CD8-positive, alpha-beta T cell (primary cell): ENCODE measurements at places on chromosomes 16 and 17.

DNA sequence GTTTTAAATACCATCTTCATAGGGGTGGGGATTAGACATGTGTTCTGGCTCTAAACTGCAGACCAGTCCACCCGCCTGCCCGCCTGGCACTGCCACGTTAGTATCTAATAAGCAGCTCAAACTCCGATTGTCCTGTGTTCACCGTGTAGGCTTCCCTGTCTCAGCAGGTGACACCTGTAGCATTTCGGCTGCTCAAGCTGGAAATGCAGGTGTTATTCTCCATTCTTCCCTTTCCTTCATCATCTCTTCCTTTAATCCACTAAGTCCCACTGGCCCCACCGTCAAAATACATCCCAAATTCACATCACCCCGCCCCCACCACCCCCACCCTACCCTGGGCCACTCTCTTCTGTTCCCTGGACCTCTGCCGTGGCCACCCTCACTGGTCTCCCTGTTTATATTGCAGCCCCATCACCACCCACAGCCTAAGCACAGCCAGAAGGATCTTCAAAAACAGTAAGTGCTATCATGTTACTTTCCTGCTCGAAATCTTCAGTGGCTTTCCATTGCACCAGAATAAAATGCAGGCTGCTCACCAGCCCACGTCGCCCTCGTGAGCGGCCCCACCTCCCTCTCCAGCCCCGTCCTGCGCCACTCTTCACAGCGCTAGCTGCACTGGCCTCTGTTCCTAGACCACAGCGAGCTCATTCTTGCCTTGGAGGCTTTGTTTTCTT lies 65.1 kb downstream of the RTN4RL1 start:
- DNase-seq = no peak

- no peak for DNase-seq
Observed at GRCh38 chr17:69227541-69227940, 1.1 kb downstream of the ABCA10 start.

- no peak for DNase-seq
Observed at GRCh38 chr17:45305530-45306087, 11.2 kb downstream of the MAP3K14 start.

GRCh38 chr16:63363738-63364137 lies 1327.5 kb upstream of the CDH8 start:
- DNase-seq = no peak

- no peak for DNase-seq
Observed at GRCh38 chr17:17911001-17911613, 61.1 kb downstream of the TOM1L2 start.

- DNase-seq = no peak
Observed at GRCh38 chr16:10957771-10958482, 13.6 kb downstream of the CLEC16A start.

DNA sequence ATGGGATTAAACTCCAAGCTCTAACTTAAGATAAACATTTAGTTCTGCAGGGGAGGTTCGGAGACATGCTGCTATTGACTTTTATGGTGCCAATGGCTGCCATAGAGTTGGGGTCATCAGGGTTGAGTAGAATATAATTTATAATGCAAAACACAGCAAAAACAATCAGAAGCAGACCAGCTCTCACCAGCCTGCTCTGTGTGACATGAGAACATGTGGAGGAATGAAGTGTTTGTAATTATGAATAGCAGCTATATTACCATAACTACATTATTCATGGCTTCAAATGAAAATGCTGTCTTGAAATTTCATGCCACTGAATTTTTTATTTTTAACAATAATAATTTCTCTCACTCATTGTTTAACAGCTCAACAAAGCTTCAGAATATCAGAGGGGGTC lies 645.6 kb upstream of the CDH8 start:
- DNase-seq = no peak

- no peak for DNase-seq
Observed at GRCh38 chr16:15829460-15829859, 27.4 kb downstream of the MYH11 start.

DNA sequence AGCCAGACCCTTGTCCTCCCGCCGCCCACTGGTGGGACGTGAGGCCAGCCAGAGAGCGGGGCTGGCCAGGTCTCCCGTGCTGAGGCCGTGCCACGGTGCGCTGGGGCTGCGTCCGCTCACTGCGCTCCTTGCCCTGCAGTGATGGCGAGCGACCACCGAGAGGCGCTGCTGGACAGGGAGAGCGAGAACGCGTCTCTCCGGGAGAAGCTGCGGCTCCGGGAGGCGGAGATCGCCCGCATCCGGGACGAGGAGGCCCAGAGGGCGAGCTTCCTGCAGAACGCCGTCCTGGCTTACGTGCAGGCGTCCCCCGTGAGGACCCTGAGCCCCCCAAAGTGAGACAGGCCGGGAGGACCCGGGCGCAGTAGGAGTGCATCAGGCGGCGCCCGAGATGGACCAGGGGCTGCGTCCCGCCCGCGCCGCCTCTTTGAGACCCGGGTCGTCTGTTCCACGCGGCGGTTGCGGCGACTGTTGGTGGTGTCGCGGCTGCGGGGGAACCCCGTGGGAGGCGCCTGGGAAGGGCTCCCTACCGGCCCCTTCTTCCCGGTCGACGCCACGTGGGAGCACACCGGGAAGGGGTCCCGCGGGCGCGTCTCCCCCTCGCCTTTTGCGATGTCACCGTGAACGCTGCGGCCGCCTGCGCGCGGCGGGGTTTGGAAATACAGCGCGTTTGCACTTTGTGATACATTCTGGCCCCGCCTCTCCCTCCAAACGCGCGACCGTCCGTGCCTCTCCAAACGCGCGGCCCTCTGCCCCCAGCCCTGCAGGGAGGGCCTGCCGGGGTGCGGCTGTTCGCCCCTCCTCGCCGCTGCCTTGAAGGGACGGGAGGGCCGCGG lies 792 bp upstream of the RAC3 start:
- DNase-seq = peak; percentile 73

DNA sequence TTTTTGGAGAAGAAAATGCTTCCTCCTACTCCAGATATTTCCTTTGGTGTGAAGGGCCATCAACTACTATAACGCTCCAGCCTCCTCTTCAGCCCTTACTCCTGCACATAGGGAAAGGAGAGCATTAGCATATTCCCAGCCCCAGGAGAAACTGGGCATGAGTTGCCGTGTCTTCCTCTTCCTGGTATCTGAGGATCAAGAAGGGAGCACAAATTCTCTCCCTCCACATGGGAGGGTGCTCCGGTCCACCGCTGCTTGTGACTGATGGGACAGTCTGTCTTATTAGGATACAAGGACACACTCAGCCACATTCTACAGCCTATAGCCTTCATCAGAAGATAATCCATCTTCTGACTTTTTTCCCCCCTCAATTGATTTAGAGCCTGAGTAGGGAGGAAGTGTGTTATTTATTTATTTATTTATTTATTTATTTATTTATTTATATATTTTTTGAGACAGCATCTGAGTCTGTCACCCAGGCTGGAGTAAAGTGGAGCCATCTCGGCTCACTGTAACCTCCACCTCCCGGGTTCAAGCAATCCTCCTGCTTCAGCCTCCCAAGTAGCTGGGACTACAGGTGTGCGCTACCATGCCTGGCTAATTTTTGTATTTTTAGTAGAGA lies 16.6 kb upstream of the CYB5B start:
- DNase-seq = no peak

DNA sequence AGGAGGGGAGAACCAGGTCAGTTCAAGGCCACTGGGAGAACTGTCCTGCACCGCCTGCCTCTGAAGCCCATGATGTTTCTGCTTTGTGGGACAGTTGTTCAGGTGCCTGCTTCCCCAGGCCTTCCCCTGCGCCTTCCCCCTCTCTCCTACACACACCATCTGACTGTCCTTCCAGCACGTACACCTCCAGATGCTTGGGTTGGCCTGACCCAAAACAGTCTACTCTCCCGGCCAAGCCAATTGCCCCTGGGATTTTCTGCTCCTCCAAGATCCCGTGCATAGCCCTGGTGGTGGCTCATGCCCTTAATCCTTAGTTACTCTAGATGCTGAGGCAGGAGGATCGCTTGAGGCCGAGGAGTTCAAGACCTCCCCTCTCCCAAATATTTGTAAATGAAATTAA lies 684 bp upstream of the RSAD1 start:
- DNase-seq = no peak

DNA sequence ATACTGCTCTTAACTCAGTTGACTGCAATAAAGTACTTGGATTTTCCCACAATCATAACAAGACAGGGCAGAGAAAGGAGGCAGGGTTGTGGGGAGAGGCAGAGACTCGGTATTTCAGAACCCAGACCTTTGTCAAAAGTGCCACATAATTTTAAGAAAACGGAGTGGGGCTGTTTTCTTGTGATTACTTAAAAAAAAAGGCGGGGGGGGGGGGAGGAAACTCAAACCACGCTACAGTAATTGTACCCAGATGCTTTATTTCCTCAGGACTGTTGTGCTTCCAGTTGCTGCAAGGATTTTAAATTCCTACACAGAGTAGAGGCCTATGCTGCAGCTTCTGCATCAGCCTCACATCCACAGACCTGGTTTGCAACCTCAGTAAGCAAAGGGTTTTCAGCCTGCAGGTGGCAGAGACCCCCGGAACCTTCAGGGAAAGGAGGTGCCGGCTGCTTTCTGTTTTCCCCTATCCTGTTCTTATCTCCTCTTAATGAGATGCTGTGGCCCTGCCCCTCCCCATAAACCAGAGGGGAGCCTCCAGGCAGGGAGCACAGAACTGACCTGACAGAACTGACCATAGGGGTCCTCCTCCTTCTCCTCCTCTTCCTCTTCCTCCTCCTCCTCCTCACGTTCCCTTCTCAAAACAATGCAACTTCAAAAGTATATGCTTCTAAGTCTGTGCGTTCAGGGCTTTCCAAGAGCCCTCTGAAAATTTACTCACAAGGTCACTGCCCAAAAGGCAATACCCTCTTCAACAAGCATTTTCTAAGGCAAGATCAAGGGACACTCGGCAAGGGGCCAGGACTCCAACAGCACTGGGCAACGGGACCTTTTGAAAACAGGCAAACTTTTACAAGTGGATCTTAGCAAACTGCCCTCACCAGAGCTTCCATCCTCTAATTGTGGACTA lies 7.5 kb downstream of the AXIN2 start:
- DNase-seq = no peak

DNA sequence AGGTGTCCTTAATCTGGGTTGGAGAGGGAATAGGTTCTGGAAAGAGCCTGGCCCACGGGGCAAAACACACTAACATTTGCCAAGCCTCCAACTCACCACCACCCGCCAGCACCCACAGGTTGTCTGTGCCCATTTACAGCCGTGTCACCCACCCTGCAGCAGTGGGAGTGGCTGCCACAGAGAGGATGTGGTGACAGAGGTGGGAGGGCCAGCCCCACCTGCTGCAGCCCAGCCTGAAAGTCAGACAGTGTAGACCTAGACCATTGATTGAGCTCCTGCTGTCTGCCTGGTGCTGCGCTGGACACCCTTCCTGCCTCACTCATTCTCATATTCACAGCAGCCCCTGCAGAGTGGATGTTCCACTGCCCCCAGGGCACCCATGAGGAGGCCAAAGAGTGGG lies 44.7 kb downstream of the IL21R start:
- DNase-seq = peak; percentile 77

GRCh38 chr16:84841787-84842300 lies 22.1 kb downstream of the CRISPLD2 start:
- DNase-seq = no peak

- no peak for DNase-seq
Observed at GRCh38 chr16:17471719-17472461, 1.1 kb upstream of the XYLT1 start.

GRCh38 chr16:75000481-75001081 lies 1.8 kb downstream of the ZNRF1 start:
- DNase-seq = no peak

DNA sequence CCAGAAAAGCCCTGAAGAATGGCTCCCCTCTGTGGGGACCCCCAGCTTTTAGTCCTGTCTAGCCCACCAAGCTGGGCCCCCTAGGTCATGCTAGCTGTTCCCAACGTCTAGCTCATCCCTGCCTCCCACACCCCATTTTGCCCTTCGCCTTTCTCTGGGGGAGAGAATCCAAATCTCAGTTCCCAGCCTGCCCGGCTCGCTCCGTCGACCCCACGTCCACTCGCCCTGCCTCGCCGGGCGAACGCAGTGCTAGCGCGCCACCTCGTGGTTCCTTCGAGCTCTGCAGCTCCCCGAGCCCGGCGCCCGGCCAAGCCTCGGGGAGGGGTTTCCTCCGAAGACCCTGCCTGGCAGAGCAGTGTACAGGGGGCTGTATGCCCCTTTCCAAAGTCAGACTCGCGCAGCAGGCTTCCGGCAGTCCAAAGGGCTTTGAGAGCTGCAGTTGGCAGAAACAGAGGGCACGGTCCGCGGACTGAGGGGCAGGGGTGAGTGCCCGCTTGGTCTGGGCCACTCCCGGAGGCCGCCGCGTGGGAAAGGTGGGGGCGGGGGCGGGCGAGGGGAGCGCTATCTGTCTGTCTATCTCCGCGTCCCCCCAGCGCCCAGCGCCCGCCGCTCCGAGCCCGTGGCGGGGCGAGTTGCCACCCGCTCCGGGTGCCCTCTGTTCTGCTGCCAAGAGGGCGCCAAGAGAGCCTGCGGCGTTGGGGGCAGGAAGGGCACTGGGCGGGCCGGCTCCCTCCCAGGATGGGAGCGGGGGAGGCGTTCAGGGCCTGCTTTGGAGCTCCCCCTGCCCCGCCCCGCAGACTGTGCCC lies 1.7 kb upstream of the DLX3 start:
- peak; percentile 72 for DNase-seq

- DNase-seq = peak; percentile 79
Observed at GRCh38 chr17:40577611-40578065, 12.4 kb upstream of the CCR7 start.

GRCh38 chr17:47967607-47968252 lies 3.2 kb upstream of the CDK5RAP3 start:
- DNase-seq = no peak

- DNase-seq = no peak
Observed at GRCh38 chr17:18916816-18917500, 35.0 kb upstream of the SLC5A10 start.

GRCh38 chr17:22512506-22512905 lies 820.2 kb downstream of the KCNJ18 start:
- DNase-seq = no peak

- no peak for DNase-seq
Observed at GRCh38 chr17:42200706-42201457, 6.6 kb upstream of the GHDC start.

- peak; percentile 50 for DNase-seq
Observed at GRCh38 chr16:17277981-17278381, 192.8 kb downstream of the XYLT1 start.

GRCh38 chr16:10322723-10323527 lies 62.9 kb upstream of the ATF7IP2 start:
- no peak for DNase-seq
